ENCODE measurements at places on chromosomes 7 and 10.

- no peak for DNase-seq
Measured at GRCh38 chr10:3054183-3054850, 13.0 kb upstream of the PFKP start.

- DNase-seq = no peak
Measured at GRCh38 chr7:134887523-134887922, 98.8 kb upstream of the AGBL3 start.

DNA sequence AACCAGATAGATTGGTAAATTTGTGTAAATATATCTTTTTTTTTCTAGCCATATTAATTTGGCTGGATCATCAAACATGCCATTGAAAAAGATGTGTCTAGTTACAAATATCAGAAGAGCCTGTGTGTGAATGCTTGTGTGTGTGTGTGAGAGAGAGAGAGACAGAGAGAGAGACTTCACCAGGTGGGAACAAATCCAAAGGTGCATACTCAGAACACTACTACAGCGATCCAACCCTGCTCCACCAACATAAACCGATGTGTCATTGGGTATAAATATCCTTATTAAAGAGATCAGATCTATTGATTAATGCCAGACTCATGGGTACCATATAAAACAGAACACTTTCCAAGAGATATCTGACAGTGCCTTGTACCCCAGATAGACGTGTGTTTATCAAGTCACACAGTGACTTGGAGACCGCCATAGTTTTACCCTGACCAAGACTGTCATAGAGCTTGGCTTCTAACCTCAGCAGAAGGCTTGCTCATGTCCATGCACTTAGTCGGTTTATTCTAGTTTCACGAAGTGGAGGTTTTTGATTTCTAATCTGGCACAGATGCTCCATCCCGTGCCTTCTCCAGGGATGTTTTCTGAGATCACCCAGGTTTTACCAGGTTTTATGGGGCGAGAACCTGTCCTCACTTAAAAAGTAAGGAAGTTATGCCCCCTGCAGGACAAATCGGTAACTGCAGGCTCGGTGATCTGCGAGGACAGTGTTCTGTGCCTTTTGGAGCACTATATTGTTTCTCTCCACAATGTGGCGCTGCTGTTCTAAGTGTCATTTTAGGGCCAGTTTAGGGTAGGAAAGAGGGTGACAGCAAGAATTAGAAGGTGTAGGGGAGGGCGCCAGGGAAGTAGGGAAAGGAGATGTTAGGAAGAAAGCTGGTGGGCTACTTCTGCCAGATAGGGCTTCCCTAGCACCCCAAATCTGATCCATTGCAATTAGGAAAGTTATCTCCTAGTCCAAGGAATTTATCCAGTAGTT lies 29.3 kb upstream of the WNT8B start:
- DNase-seq = peak; percentile 51

DNA sequence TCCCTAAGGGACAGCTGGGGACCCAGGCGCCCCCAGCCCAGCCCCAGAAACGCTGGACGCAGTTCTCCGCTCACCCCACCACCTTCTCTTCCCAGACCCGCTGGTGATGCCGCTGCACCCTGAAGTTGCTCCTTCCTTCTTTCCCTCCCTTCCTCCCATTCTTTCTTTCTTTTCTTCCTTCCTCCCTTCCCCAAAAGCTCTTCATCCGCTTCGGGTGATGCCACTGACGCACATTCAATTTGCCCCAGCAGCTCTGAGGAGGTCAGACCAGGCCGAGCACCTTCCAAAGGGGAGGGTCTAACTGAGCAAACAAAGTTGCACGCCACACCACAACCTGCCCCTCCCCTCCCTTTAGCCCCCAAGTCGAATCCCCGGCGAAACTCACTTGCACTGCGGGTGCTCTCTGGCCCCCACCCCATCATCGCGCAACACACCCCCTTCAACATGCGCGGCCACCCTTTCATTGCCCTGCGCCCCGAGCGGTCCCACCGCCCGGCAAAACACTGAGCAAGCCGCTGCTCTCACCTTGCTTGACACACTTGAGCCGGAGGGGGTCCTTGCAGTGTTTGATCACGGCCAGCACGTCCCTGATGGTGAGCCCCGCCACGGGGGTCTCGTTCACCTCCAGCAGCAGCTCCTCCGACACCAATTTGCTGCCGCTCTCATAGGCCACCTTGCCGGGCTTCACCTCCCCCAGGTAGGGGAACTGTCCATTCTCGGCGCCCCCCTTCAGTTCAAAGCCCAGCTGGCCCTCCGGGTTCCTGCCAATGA lies 787 bp downstream of the MAGI2 start:
- no peak for DNase-seq

DNA sequence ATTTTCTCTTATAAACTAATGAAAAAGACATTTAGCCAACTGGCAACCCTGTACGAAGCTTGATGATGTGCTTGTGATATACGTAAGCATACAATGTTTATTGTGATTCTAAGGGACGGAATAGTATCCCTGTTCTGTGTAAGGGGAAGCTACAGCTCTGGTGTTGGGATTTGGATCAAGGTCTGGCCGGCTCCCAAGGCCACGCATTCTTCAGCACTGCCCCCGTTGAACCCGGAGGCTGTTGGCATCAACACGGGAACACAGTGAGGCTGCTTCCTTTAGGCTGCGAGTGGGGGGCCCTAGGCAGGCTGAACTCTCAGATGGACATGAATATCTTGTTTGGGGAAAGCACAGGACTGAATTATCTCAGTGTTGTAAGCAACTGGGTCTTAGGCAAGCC lies 180.6 kb downstream of the CAMK1D start:
- no peak for DNase-seq

GRCh38 chr10:98460837-98461499 lies 14.2 kb upstream of the HPS1 start:
- no peak for DNase-seq

GRCh38 chr10:76649723-76650127 lies 987.9 kb downstream of the KCNMA1 start:
- no peak for DNase-seq

DNA sequence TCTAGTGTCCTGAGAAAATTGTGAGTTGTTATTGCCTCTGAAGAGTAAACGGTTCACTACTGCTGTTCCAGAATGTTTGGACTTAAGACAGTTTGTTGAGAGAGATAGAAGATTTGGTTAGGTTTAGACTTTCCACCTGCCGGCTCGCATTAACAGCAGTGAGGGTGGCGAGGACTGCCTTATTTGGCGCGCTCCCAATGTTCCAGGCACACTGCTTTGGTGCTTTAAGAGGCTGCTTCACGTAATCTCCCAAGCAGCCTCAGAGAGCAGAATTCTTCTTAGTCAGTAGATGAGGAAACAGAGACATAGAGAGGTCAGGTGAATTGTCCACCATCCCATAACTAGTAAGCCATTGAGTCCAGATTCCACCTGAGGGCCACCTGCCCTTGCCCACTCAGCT lies 41.1 kb downstream of the GLRX3 start:
- no peak for DNase-seq

DNA sequence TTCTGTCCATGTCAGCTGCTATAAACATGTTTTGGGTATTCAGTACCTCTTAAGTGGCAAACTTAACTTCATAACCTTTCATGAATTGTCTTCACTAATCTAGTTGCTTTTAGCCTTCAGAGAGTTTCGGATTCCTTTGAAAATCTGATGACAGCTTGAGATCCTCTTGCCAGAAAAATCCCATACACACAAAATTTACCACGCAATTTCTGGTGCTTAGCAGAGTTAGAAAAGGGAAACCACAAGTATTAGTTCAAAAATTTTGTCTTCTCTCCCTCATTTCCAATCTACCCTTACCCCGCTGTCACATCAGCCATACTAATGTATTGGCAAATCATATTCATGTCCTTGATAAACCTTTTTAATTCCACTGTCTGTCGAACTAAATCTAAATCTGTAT lies 72.7 kb upstream of the TMEM106B start:
- DNase-seq = no peak

GRCh38 chr10:116587878-116588591 lies 2.7 kb upstream of the PNLIPRP1 start:
- no peak for DNase-seq

DNA sequence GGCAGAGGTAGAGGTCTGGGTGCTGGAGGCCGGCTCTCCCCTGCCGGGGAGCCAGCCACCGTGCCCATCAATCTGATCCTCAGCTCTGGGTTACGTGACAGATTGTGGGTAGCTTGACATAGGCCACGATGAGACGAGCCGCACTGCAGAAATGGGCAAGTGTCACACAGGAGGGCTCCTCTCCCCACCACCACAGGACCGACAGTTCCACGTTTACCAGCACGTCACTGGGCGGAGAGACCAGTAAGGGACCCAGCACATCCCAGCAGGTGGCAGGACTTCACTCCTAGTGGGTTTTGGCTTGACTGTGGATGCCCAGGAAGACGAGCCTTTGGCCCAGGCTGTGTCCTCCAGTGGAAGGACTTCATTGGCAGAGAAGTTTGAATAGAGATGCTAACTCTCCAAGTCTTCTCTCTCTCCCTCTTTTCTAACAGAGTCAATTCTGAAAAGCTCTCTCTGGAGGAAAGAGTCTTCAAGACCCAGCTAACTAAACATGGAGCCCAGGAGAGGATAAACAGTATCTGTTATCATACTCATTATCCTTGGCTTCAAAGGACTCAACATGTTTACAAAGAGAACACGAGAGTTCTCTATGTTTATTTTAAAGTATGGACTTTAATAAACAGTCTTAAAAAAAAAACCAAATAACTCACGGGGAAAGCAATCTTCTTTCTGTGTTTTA lies 129.3 kb upstream of the JCAD start:
- no peak for DNase-seq

GRCh38 chr10:260819-261429 lies 125.7 kb downstream of the ZMYND11 start:
- no peak for DNase-seq

- DNase-seq = no peak
Measured at GRCh38 chr7:148148456-148148855, 442.1 kb upstream of the C7orf33 start.

GRCh38 chr10:13700473-13701144 lies 113.8 kb downstream of the PRPF18 start:
- no peak for DNase-seq

DNA sequence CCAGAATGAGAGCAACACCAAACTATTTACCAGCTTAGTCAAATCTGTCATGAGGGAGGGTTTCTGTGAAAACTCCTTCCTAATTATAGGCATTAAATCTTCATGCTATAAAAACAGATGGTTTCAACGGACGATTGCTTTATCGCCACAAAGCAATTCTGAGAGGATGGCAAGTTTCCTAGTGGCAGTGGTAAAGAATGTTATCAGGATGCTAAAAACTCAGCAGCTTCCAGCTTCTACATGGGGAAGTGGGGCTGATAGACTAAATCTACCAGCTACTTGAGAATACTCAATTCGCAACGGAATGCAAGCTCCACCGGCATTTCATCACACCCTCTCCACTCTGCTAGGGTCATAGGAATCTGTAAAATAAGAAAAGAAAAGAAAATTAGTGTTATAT lies 41.8 kb downstream of the JCAD start:
- no peak for DNase-seq

- DNase-seq = no peak
Measured at GRCh38 chr10:130924138-130924819, 387.2 kb downstream of the TCERG1L start.

GRCh38 chr7:119555788-119556187 lies 717.2 kb upstream of the KCND2 start:
- no peak for DNase-seq

All from GM12891 (cell line).